ENCODE measurements at places on chromosomes 11 and 22. TPM values are rescaled to one million over a fixed set of nuclear protein-coding genes. Genes with fewer than 3 reads are reported as not detected.

DNA sequence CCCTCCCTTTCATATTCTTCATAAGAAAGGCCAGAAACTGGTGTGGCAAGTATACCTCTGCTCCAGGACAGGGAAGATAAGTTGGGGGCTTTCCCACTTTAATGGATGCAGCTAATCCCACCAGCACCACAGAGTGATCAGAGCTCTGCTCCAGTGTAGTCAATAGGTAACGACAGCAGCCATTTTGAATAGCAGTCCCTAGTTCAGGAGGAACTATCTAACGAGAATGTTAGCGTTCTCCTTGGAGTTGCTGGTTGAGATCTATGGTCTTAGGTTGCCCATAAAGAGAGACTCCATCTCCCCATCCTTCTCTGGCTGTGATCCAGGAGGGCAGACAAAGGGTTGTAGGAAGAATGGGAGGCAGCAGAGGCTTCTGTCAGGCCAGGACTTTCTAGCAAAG lies 64.0 kb upstream of the CCDC90B start:
- DNase-seq = no peak

DNA sequence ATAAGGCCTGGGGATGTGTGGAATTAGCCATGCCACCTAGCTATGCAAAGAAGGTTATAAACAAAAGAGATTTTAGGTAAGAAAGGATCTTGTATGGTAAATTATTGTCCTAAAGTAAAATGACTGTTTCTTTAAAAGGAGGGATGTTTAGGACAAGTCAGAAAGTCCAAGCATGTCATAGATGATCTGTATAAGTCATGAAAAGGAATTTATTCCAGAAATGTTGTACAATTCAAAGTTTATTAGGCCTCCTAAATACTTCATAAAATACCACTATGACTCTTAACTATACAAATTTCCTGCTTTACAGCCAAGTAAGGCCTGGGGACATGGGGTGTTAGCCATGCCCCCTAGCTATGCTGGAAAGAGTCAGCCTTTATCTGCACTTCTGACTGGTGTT lies 22.7 kb downstream of the OR5A2 start:
- DNase-seq = no peak

DNA sequence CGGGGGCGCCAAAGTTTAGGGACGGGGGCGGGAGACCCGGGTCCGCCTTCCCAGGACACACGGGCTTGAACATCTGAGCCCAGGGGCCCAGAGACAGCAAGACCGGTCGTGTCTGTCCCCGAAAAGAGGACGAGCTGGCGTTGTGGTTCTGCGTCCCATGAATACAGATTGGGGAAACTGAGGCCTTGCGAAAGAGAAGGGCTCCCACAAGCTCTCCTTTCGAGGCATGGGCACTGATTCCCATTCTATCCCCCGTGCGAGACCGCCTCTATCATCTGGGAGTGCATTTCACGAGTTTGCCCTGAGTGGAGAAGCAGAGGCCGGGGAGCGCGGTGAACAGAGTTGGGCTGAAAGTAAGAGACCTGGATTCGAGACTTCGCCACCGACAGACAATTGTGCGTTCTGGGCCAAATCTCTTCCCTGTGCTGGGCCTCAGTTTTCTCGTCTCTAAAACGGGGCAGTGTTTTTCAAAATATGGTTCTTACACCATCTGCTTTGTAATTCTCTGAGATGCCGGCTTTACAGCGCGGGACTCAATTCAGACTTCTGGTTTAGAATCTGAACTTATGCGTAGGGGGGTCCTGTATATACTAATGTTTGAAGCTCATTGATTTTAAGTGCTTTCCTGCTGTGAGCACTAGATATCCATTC lies 471 bp downstream of the RNF185 start:
- no peak for DNase-seq

Gene LRP5
- 101 TPM for total RNA-seq

Gene OR4C46
- total RNA-seq = not detected

Gene PNPLA3
- total RNA-seq = 3.7 TPM

DNA sequence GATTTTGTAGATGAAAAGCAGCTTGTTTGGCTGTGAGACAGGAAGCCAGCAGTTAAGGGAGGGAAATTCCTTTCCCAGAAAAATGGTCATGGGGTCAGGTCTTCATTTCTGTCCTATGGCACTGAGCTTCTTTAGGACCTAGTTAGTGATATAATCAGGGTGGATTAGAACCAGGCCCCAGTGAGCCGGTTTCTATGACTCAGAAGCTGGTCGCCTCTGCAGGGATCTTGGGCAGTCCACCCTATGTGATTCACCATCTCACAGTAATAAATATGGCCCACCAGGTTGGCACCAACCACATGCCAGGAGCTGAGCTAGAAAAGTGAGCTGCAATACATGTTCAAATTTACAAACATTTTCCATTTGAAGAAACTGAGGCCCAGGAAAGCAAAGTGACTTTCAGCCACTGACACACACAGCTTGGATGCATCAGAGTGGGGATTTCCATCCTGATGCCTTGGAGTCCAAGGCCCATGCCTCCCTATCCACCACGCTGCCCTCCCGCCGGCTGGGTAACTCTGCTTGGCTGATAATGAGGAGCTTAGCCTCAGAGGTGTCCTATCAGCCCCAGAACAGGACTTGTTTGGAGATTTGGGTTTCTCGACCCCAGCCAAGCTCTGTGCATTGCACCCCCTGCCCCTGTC lies 42.0 kb downstream of the CD82 start:
- DNase-seq = no peak

Gene ADAMTS15
- total RNA-seq = 8.2 TPM

All from upper lobe of right lung (tissue), 1 donor.